NCI-H1930 (cell line): ENCODE measurements at places on chromosomes 5 and 9.

GRCh38 chr5:57174128-57174889, 450 bp downstream of the GPBP1 start:
- DNase-seq = no peak

- no peak for DNase-seq
These were observed 25.2 kb upstream of the BARHL1 start for GRCh38 chr9:132557159-132557558.

- no peak for DNase-seq
These were observed 91.7 kb upstream of the GDNF start for GRCh38 chr5:37931541-37931940.

- no peak for DNase-seq
These were observed 9.2 kb upstream of the FUBP3 start for GRCh38 chr9:130570208-130570607.

GRCh38 chr5:156147261-156147943, 179.6 kb upstream of the SGCD start:
- DNase-seq = no peak

DNA sequence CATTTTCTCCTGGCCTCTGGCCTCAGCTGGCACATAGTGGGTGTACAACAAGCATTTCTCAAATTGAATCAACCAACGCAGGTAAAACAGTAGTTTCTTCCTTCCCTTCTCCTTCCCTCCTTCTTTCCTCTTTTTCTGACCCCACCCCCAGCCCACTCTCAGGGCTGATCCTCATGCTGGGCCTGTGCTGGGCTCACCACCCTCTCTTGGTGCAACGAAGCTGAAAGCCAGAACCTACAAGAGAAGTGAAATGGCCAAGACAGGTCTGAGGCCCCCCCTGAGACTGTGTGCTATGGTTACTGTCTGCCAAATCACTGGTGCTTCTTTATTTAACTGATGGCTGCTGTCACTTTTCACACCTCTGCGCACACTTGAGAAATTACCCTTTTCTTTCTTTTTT, 53.0 kb upstream of the BOD1 start:
- DNase-seq = no peak
